ENCODE measurements at places on chromosomes 2 and 18.

DNA sequence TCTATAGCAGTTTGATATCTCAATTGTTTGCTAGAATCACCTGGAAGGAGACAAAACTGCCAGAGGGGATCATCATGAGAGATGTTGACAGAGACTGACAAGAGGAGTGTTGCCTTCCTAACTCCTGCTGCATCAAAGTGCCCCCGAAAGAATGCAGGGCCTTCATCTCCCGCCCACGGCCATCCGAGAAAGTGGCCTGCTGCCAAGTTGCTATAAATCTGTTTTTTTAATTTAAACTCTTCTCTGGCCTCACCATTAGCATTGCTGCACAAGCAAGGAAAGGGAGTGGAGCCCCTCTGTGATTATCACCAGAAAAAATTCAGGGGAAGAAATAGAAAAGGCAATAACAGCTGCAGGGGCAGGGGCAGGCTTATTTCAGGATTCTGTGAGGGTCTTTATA lies 238.1 kb upstream of the EPHA4 start:
- DNase-seq, result no peak

GRCh38 chr2:152097801-152098495 lies 896 bp downstream of the CACNB4 start:
- no peak for DNase-seq

GRCh38 chr2:45289997-45290709 lies 280.9 kb upstream of the SIX2 start:
- no peak for DNase-seq

DNA sequence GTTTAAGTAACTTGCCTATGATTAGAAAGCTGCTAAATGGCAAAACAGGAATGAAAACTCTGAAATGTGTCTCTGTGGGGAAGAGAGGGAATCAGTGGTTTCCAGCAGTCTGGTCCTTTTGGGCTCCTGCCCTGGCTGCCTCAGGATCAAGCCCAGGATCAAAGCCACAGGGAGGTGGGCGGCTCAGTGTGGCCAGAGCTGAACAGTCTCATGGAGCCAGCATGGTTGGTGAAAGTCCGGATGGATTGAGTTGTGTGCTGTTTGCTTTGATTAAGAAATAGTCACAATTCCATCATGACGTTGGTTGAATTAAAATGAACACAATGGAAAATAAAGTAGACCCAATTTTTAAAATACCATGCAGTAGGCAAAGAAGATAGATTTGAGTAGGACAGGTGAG lies 344.2 kb downstream of the LPIN1 start:
- no peak for DNase-seq

GRCh38 chr2:204664708-204665121 lies 119.4 kb downstream of the PARD3B start:
- no peak for DNase-seq

DNA sequence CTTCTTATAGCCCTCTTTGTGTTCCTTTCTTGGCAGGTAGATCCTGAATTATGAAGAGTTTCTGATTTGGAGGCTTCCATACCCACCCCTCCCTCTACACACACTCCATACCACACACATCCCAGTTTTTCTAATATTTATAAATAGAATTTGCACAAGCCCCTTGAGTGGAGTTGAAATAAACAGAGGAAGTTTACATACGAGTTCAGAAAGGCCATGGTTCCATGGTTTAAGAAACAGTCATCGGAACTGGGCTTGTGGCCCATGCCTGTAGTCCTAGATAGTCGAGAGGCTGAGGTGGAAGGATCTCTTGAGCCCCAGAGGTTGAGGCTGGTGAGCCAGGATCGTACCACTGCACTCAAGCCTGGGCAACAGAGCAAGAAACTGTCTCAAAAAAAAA lies 62.7 kb upstream of the TANC1 start:
- no peak for DNase-seq

GRCh38 chr2:31558401-31559295 lies 22.1 kb downstream of the SRD5A2 start:
- no peak for DNase-seq

GRCh38 chr2:38244301-38244700 lies 132.8 kb downstream of the ATL2 start:
- DNase-seq, result no peak

DNA sequence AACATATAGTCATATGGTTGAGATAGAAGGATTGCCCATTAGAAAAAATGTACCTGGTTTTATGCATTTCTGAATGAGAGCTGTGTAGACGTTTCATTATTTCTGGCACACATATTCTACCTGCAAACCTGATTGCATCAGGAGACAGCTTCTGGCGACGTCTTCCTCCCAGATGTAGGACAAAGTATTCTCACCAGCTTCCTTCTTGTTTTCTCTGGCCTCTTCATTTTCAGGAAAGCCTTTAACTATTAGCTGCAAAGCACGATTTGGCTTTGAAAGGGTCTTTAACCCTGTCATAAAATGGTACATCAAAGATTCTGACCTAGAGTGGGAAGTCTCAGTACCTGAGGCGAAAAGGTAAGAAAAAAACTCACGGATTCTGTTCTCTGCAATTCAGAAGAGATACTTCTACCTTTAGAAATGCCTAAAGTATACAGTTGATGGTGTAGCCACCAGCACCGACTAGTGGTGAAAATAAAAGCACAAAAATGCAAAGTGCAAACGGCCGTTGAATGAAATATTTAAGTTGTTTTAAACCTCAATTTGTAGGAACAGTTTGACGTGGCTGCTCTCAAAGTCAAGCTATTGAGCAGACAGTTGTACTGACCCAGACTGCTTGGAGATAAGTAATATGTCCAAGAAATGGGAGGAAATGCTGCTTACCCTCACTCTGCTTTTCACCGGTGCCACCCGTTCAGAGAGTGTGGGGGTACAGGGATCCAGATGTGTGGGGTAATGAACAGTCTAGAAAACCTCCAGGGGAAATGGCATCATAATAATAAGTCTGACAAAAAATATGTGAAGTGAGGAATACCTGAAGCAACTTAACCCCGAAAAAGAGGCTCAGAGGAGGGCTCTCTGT lies 20.2 kb downstream of the IL18RAP start:
- DNase-seq, result no peak

DNA sequence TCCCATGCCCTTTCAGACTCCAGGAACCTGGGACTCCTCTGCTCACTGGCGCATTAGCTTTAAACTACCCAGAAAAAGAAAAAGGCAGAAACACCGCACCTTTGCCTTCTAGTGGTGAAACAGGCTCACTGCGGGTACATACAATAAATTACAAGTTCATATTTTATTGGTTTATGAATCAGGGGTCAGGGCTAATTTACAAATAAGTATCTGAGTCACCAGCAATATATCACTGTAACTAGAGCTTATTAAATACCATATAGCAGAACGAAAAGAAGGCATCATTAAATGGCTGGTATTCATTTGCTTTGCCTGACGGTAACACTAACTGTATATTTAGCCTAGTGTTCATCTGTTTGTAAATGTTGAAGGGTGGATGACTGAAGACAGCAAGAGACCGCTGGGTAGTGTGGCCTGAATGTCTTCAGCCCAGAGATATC lies 26.9 kb upstream of the DTNB start:
- no peak for DNase-seq

DNA sequence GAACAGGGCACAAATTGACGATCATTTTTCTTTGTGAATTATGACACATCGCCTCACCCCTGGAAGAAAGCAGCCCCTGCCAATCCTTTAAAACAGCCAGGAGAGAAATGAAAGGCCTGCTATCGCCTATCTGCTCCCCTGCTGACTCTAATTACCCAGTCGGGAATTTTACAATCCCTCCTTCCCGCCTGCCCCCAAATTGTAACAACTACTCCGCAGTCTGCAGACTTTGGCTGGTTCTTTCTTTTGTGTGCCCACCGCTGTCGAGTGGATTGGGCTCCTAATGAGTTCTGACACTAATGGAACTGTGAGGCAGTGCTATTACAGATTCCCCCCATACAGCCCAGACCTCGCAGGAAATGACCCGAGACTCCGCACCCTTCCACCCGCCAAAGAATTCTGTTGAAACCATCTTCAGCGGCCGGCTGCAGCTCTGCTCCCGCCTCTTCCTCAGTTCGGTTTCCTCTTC lies 281.2 kb upstream of the PARD3B start:
- no peak for DNase-seq

DNA sequence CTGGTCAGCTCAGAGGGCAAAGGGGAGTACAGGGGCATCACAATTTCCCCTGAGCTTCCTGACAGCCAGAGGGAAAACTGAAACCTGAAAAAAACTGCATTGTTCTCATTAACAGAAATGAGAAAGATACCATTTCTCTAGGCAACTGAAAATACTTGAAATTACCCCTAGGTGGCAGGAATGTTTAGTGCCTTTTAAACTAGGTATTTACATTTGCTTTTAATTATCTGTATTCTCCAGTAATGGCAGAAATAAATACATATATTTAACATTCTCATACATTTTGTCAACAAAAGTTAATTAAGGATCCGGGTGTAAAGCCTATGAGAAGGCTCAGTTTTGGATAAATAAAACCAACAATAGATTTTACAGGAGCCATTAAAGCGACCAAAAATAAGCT lies 34.5 kb downstream of the RPL31 start:
- DNase-seq, result no peak

DNA sequence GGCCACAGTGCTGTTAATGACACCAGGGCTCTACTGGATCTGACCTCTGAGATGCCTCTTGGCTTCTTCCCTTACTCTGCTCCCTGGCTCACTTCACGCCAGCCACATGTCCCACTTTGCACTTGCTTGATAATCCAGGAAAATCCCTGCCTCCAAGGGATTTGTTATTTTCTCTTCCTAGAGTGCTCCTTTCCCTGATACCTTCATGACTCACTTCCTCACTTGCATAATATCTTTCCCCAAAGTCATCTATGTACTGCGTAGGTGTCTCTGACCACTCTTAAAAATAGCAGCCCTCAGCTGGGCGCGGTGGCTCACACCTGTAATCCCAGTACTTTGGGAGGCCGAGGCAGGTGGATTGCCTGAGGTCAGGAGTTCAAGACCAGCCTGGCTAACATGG lies 572.3 kb downstream of the PLCL1 start:
- DNase-seq, result no peak

DNA sequence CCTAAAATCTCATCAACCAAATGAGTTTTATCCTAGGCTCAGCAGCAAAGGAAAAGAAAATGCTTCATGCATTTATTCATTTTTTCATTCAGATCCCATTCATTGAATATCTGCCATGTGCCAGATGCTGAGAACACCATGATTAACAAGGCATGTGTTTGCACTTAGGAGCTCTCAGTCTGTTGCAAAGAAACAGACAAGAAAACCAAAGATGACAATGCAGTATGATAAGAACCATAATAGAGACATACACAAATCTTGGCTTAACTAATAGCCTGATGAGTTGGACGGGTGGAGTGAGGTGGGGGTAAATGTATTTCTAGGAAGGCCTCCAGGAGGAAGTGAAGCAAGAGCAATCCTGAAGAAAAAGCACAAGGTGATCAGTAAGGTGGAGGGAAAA lies 177.8 kb upstream of the SCN7A start:
- no peak for DNase-seq

DNA sequence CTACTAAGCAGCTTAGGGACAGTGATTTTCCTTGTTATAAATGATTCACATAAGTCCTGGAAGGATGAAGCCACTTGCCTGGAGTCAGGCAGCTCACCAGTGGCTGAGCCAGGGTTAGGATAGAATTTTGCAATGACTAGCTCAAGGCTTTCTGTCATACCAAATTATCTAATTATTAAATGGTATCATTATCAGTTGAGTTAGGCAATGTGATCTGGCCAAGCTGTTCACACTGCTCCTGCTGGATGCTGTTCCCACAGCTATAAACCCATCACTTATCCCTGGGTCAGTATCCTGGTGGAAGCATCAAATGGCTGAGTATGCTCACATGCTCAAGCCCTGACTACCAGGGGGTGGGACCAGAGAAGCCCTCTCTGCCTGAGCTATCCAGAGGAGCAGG lies 235.2 kb downstream of the MTX2 start:
- no peak for DNase-seq

DNA sequence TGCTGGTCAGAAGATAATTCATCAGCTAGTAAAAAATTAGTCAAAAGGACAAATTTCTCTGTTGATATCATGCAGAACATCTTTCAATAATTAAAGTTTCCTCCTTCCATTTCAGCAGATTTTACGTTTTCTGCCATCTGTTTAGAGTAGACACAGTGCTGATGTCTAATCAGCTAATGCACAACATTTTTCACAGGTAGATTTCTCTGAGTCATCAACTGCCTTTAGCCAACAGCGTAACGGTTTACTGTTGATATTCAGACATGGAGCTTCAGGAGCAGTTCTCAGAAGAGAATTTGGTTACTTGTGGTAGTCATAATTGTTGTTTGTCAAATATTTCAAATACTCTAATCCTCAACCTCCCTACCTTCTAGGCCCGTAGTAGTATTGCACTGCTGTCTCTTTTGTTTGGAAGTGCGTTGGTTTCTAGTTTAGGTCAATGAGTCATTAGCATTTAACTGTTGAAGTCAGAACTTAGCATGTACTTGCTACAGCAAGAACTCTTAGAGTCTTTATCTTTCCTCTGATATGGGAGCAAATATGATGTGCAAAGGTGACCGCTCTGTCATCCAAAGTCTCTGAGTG lies 86.8 kb upstream of the TFPI start:
- DNase-seq, result no peak

DNA sequence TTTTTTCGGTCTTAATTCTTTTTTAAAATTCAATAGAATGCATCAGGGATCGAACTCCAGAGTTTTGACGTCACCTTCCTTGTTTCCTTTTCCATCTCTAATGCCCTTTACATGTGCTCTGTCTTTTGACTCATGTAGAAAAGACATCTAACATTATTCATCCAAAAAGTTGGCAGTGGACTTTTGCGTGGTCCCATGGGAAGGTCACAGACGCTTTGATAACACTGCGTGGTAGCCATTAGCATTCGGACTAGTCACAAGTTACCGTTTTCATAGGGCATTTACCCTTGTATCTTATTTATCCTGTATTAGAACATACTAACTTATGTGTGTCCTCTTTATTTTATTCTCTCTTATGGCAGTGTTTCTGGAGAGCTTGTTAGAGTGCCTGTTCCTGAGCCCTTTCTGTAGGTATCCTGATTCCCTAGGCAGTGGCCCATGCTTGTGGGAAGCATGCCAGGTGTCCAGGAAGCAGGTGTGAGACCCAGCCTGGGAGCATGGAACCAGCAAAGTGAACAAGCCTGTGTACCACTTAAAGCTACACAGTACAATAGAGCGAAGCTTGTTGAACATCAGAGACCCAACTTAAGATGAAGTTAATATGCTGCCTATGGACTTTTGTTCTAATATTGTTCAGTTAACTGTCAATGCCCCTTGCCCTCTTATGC lies 73.6 kb upstream of the RBM44 start:
- no peak for DNase-seq

GRCh38 chr2:126895336-126895735 lies 3.4 kb upstream of the TEX51 start:
- no peak for DNase-seq

GRCh38 chr2:54261537-54261936 lies 5.5 kb upstream of the TSPYL6 start:
- no peak for DNase-seq

GRCh38 chr2:175852879-175853615 lies 149.0 kb downstream of the LNPK start:
- no peak for DNase-seq
